ENCODE measurements at places on chromosomes 2 and 18.

DNA sequence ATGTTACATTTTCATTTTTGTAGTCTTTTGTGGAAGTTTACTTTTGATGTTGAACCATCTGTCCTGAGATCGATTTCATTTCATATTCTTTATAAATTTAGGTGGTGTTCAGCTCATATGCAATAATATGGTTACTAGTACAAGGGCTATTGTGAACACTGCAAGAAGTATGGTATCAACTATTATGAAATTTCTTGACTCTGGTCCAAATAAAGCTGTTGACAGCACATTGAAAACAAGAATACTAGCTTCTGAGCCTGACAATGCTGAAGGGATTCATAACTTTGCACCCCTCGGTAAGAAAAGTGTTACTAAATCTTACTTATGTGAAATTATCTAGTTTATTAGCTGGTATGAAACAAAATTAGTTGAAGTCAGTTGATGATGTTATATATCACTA lies 124.9 kb upstream of the TTC27 start:
- no peak for DNase-seq

GRCh38 chr18:65527879-65528633 lies 222.8 kb upstream of the CDH7 start:
- peak; percentile 24 for DNase-seq

- peak; percentile 65 for DNase-seq
Measured at GRCh38 chr2:143685421-143686078, 556.3 kb downstream of the ARHGAP15 start.

DNA sequence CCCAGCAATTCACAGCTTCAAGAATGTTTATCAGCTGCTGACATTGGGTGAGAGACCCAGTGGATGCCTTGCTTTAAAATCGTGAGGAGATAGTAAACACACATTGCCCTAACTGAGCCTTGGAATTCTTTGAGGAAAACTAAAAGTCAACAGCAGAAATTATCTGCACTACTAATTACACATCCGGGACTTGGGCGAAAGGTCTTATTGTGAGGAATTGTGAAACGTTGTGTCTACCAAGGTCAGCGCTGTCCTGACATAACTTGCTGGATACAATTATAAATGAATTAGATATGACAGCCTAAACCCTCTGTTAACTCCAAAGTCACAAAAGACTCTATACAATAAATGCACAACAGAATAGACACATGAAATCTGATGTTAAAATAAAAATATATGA lies 121.4 kb downstream of the ST6GAL2 start:
- DNase-seq: peak; percentile 26

DNA sequence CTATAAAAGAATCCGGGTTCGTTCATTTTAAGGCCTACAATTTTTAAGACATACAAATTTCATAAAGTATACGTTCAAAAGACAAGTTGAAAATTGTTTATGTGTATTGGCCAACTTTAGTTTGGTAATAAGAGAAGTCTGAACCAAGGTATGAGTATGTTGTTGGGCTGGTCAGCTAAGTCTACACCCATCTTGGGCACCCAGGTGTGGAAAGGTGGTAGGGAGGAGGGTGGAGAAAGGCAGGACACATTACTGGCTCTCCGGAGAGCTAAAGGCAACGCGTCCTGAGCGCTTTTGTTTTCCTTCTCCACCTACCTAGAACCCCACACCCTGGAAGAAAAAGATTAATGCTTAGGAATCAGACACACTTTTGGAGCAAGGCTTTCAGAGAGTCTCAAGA lies 899 bp upstream of the PELI1 start:
- no peak for DNase-seq

DNA sequence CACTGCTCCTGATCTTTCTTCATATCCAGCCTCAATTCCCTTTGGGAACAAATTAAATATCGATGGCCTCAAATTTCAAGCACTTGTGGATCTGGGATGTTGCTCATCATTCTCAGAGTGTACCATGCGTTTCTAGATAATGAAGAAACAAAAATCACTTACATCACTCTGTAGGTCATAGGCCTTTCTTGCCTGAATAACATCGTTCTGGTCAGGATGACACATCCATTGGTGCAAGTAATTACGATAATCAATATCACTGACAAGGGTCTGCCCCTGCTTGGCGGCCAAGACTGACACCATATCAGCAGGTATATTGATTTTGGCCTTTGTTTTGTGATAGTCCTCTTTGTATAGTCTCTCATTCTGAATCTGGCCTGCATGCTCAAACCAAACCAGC lies 157.3 kb downstream of the RIF1 start:
- DNase-seq: no peak

DNA sequence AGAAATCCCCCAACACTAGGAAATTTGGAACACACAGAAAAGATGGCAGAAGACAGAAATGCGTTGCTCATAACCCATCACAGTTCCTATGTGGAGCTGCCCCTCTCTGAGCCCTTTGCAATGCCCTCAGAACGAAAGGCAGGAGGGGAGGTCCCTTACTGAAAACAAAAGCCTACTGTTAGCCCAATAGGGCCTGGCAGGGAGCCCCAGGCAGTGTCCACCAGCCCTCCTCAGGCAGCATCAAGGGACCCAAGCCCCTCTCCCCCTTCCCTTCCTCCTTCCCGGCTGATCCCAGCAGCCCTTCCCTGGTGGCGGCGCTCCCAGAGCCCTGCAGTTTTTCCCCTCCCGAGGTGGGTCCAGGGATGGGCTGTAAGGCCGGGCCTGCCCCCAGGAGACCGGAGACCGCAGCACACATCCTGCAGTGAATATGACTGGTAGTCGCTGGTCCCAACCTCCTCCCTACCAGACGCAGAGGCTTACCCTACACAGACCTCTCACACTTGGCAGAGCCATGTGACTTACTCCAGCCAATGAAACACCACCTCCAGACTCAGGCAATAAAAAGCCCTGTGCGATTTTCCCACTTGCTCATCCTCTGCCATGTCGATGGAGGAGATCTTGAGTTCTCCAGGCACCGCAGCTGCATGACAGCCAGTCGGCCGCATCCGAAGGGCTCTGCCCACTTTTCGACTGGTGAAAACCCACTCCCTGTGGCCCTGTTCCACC lies 19.4 kb upstream of the DUSP2 start:
- peak; percentile 60 for DNase-seq

DNA sequence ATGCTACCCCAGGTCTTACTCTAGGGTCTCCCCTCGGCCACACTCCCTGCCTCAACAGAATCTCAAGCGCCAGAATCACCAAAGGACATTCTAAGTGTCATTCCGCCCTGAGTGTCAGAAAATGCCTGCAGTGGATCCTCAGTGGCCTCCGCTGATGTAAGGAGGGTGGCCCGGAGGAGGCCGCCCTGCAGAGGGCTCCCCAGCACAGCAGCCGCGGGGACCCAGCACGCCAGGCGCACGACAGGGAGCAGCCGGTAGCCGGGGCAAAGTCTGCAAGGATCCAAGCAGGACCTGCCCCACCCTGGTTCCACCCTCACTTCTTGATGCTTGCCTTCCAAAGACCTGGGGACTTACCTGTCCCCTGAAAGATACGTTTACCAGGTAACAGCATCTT lies 54.2 kb upstream of the ID2 start:
- no peak for DNase-seq

DNA sequence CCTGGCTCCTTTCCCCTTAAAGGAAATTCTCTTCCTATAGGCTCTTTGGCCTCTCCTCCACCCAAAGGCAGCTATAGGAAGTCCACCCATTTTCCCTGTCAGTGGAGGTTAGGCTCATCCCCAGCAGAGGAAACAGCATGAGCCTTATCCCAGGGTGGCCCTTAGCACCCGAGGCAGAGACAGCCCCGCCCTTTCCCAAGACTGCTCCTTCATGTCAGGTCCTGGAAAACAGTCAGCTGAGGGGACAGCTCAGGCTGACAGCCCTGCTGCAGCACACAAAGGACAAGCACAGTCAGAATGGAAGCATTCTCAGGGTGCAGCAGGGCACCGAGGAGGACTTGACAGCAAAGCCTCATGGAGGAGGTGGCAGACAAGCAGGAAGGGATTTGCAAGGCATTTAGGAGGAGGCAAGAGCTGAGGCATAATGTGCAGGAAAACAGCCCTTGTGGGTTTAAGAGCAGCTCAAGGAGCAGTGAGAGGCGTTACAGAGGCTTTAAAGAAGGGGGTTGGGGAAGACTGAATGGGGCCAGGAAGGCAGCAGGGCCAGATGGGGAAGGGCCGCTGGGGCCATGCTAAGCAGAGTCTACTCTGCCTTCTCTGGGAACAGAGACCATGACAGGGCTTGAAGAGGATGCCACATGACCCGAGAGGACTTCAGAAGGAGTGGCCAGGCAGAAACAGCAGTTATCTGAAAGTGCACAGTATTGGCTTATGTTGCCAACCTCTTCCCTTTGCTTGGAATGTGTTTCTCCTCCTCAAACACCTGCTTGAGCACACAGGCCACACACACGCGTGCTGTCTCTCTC lies 216.6 kb downstream of the SH3BP4 start:
- DNase-seq: no peak

GRCh38 chr2:20196657-20197161 lies 28.2 kb downstream of the SDC1 start:
- peak; percentile 49 for DNase-seq

GRCh38 chr2:11124760-11125068 lies 30.6 kb upstream of the SLC66A3 start:
- no peak for DNase-seq

DNA sequence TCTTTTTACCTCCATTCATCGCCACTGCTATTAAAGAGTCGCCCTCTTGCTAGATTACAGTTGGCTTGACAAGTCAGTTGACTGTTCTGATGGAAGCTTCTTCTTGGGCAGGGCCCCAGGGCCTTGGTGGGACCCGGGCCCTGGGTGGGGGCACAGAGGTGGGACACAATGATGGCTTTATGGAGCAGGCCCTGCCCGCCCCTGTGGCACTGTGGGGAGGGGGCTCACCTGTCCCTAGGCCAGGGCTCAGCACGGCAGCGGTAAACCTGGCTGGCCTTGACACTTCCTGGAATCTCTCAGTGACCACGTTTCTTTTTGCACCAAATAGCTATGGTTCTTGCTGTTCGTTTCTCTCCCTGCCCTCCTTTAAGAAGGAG lies 4.9 kb upstream of the HS6ST1 start:
- no peak for DNase-seq

DNA sequence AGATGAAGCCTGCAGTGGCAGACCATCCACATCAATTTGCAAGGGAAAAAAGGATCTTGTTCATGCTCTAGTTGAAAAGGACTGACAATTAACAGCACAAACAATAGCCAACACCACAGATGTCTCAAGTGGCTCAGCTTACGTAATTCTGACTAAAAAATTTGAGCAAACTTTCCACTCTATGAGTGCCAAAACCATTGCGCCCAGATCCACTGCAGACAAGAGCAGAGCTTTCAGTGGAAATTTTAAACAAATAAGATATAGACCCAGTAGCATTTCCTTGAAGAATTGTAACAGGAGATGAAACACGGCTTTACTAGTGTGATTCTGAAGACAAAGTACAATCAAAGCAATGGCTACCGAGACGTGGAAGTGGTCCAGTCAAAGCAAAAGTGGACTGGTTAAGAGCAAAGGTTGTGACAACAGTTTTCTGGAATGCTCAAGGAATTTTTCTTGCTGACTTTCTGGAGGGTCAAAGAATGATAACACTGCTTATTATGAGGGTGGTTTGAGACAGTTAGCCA lies 12.0 kb upstream of the ZNF396 start:
- peak; percentile 15 for DNase-seq

DNA sequence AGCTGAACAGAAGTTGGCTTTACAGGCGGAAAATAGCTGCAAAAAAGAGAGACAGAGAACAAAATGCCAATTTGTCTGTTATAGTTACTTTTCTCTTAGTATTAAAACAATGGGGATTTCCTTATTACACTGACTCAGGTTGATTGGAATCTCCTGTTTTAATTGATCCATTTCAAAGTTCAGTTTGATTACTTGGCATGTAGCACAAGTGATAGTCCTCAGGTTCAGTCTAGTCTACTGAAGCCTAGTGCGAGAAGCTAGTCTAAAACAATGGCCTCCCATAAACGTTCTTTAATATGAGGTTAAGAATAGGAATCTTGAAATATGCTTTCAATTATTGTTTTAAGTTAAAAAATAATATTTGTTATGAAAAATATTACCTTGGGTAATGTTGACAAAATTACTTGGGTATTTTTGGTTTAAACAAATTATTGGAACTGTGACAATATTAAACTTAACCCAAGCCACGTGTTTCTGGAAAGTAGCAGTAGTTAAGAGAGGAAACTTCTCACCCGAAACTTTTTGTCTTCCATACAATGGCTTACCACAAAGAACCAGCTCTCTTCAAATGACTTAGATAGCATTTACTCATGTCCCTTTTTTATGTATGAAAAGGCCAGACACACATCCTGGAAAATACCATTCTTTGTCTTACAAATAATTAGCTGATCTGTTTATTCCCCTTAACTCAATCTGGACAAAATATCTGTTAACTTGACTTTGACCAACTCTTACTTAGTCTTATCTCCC lies 1326.2 kb upstream of the TMEFF2 start:
- DNase-seq: no peak

- no peak for DNase-seq
Measured at GRCh38 chr2:101766337-101766736, 68.8 kb downstream of the MAP4K4 start.

DNA sequence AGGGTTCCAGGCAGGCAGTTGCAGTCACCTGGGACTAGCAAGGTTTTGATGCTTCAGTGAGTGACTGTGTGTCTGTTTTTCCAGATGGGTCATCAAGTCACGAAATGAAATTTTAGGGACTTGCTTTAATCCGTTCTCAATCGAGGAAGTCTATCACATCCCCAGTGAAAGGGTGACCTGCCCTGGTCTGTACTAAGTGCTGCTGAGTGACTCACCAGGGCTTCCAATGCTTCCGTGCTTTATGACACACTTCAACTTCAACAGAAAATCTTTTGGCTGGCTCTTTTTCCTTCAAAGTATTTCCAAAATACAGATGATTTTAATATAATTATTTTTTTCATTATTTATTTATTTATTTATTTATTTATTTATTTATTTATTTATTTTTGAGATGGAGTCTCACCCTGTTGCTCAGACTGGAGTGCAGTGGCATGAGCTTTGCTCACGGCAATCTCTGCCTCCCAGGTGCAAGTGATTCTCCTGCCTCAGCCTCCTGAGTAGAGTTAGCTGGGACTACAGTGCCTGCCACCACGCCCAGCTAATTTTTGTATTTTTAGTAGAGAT lies 18.4 kb downstream of the TFCP2L1 start:
- no peak for DNase-seq

- DNase-seq: no peak
Measured at GRCh38 chr2:42736598-42737322, 27.2 kb downstream of the OXER1 start.

DNA sequence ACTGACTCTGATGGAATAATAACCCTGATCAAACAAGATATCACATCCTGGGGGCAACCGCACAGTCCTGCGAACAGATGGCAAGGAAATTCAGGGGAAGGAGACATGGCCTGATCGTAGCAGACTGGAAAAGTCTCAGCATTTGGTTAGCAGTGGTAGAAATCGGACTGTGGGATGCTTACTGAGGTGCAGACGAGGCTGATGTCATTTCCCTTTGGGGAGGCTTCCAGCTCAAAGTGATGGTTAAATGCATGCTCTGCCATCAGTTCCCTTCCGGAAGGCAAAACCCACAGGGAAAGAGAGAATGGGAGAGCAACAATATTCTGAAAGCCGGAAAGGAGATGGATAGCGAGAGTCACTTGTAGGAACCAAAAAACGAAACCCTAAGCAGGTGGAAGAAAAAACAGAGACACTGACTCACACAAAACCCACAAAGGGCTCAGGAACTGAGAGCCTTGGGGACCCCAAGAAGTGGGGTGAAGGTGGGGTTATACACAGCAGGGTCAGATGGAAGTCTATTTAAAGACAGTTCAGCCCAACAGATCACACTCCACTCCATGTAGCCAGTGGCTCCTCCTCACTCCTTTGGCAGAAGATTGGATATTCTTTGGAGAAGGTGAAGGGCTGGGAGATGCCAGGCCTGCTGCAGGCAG lies 93.1 kb downstream of the INPP5D start:
- no peak for DNase-seq

GRCh38 chr2:102841107-102841840 lies 79.4 kb downstream of the TMEM182 start:
- peak; percentile 79 for DNase-seq

GRCh38 chr2:54455131-54455562 lies 980 bp upstream of the SPTBN1 start:
- peak; percentile 78 for DNase-seq
